Fibroblast of the aortic adventitia (primary cell): ENCODE measurements at places on chromosomes 11 and 22. TPM values are rescaled to one million over a fixed set of nuclear protein-coding genes. Genes with fewer than 3 reads are reported as not detected.

GRCh38 chr22:35400501-35400790, 506 bp downstream of the MCM5 start:
- no peak for DNase-seq

The TMEM126A gene
- 61.5 and 66.2 TPM in 2 replicates for total RNA-seq

DNA sequence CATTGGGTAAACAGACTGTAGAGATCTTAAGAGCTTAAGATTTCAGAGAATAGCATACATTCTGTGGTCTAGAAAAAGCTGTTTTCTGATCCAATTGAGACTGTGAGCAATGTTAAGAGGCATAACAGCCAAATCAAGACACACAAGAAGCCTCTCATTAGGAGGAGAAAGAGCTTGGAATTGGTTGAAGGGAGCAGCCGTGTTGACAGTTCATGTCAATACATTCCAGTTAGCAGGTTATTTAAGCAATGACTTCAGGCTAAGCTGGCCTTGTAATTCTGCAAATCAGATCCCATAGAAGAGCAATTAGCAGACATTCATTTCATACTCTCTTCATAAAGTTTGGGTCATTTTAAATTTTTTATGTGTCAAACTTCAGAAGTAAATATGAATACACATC, 50.9 kb downstream of the ETS1 start:
- DNase-seq: no peak

- no peak for DNase-seq
Measured at GRCh38 chr22:29186302-29186701, 19.4 kb upstream of the EMID1 start.
